Fibroblast of skin of left quadriceps (primary cell): ENCODE measurements at places on chromosomes 11 and 22.

DNA sequence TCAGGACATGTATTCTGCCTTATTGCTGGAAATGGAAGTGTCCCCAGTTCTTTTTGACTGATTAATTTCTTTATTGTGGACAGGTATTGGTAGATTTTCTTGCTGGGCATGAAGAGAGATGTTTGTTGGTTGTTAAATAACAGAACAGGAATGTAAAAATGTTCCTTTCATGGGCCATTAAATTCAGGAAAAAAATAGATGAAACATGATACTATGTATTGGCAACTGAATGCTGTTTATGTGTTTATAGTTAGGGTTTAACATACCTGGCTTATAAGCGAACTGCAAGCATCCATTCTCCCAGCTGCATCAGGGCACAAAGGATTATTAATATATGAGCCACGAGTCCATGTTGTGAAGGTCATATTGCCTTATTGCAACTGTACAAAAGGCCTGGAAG is 368.5 kb downstream of the NELL1 start:
- no peak for DNase-seq

GRCh38 chr11:111777094-111778046 is 11.2 kb upstream of the PPP2R1B start:
- DNase-seq, result no peak

DNA sequence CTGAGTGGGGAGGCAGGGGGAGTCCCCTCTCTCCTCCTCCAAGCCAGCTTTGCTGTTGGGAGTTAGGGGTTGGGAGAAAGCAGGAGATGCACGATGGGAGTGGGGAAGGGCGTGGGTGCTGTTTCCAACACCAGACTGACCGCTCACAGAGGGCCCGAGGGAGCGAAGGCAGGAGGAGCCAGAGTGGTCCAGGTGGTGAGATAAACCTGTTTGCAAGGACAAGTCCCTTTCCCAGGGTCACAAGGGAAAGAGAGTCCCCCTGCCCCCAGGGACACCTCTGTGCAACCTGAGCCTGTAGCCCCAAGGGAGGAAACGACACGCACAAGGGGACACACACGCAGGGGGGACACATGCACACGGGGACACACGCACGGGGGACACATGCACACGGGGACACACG is 42.2 kb downstream of the WNT11 start:
- DNase-seq, result no peak

DNA sequence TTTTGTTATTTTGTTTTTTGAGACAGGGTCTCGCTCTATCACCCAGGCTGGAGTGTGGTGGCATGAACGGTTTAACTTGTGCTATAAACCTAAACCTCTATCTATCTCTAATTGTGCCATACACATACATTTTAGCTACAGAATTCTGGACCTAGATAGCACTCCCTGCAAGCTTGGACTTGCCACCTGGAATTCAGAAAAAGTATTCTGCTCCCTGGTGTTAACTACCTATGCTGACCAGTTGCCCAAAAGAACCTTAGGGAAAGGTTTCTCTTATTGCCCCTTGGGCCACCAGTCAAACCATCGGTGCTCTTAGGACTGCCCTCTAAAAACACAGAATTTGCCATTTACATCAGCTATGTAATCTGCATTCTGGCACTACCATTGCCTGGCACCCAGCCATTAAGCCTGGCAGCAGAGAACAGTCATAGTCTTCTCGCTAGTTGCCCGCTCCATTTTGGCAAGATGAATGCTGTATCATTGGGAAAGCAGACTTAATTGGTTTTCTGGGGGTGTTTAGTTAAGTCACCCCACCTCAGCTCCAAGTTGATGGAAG is 55.3 kb downstream of the ETS1 start:
- DNase-seq, result no peak

DNA sequence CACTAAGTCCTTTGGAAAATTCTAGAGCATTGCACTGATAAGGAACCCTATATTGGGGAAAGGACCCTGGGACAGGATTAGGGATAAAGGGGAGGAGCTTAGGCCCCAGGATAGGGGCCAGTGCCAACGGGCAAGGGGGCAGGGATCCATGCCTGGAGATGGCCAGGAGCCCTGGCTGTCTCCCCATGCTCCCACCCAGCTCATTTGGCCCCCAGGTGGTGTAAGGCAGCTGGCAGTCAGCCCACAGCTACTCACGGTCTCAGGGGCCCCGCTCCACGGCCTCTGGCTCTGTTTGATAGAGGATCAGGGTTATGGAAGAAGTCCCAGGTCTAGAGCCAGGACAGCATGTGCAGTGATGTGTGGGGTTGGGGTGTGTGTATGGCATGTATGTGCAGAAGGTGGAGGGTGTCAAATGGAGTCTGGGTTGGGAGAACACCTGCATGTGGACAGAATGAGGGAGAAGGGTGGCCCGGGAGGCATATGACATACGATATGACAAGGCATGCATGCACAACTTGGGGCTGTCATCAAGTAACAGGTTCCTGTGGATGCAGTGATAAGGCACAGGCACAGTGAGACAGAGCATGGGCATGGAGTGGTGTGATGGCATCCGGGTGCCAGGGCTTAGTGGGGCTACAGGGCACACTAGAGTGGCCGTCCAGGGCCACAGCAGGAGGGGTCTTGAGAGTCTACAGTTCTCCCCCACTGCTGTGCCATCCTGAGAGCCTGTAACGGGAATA is 18.4 kb upstream of the PDE2A start:
- no peak for DNase-seq

DNA sequence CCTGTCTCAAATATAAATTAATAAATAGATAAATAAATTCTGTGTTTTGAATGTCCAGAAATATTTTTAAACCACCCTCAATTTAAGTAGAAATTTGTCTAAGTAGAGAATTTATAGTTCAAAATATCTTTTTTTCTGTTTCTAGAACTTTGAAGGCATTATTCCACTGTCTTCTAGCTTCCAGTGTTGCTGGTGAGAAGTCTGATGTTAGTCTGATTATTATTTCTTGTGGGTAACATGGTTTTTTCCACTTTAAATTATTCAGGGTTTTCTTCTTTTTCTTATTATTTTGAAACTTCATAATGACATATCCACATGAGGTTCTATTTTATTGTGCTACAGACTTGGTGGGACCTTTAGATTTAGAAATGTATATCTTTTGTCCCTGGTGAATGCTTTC is 46.4 kb upstream of the HEPHL1 start:
- DNase-seq, result no peak

- no peak for DNase-seq
Measured at GRCh38 chr11:107721207-107721606, 9.4 kb upstream of the SLN start.

DNA sequence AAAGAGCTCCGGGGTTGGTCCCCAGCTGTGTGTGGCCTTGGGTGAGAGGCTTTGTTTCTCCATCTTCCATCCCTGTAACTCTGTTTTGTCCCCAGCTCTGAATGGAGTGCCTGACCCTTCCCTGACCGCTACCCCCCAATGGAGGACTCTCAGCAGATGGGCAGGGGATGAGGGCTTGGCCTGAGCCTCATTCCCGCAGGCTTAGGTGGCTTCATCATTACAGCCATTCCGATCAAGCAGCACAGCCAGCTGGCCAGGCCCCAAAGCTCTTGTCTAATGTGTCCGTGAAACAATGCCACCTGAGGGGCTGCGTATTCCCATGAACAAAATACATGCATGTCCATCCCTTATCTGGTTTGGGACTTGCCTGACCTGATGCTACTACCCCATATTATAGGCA is 3.9 kb upstream of the CDC42EP2 start:
- DNase-seq, result no peak

DNA sequence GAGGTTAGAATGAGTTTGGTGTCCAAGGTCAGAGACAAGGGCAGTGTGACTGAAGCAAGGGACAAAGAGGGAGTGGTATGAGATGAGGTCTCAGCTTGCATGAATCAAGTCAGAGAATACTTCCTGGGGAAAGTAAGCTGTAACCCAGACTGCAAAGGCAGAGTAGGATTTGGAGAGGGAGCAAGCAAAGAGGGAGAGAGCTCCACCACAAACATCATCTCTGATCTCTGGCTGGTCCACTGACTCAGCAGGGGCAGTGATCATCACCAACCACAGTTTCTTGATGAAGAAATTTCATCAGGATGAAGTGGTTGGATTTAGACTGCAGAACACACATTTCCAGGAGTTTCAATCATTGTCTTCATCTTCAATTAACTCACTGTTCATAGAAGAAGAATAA is 54.9 kb upstream of the HMGXB4 start:
- DNase-seq, result no peak

- no peak for DNase-seq
Measured at GRCh38 chr11:97259434-97259833, 869.6 kb downstream of the JRKL start.

DNA sequence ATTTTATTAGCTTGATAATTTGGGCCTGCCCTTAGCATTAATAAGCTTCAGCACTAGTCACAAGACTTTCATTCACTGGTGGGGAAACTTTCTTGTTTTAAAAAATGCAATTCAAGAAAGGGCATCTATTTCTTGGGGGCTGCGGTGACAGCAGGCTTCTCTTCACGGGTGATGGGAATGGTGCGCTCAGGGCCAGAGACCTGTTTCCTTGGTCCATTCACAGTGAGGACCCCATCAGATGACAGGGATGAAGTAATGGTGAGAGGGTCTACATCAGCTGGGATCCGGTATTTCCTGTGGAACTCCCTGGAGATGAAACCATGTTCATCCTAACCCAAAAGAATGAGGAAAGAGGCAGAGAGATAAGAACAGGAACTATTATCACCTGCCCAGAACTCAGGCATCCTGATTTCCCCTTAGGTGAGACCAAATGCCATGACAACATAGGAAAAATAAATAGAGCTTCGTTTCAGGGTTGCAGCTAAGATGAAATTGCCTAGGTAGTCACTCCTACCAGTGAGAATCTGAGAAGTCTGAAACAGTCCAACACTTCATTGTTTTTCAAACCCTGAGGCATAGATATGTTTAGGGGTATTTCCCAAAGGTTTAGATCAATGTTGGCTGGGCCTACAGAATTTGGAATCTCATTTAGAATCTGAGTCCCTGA is 2.8 kb downstream of the CRYAB start:
- no peak for DNase-seq

- no peak for DNase-seq
Measured at GRCh38 chr22:50047346-50047745, 10.8 kb downstream of the TTLL8 start.

DNA sequence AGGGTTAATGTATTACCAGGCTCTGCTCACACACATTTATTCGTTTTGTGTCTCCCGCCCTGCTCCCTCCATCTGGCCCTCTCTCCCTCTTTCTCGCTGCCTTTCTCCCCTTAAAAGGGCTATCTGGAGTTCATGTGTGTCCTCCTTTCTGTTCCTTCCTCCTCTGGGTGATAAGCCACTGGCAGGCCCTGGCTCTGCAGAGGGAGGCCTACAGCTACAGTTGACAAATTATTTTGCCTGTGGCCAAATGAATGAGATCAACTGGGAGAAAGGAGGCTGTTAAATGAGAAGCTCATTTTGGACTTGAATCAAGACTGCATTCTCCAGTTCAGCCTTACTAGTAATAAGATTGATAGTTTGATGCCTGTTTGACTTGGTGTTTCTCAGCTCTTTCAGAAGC is 17.5 kb upstream of the OPCML start:
- no peak for DNase-seq

DNA sequence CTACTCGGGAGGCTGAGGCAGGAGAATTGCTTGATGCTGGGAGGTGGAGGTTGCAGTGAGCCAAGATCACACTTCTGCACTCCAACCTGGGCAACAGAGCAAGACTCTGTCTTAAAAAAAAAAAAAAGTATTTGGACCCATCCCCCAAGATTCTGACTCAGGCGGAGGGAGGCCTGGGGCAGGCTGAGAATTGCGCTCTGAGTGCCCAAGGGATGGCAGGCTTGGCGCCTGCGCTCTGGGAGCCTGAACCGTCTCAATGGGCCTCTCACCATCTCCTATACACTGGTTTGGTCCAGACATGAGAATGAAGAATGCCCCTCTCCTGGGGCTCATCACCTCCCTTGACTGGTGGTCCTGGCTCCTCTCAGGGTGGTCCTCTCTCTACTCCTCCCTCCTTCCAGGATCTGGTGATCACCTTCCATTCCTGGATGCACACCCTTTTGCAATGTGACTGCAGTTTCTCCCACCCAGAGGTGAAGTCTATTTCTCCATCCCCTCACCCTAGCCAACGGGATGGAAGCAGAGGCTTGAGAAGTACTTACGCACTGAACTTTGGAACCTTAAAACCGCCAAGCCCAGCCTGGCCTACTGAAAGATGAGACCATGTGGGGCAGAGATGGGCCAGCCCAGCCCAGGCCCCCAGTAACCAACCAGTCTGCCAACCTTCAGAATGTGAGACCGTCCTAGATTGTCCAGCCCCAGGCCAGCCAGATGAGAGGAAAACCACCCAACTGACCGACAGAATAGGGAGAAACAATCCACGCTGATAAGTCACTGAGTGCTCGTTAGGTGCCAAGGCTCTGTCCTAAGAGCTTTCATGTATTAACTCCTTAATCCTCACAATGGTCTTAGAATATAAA is 4.9 kb downstream of the POLR3H start:
- no peak for DNase-seq

DNA sequence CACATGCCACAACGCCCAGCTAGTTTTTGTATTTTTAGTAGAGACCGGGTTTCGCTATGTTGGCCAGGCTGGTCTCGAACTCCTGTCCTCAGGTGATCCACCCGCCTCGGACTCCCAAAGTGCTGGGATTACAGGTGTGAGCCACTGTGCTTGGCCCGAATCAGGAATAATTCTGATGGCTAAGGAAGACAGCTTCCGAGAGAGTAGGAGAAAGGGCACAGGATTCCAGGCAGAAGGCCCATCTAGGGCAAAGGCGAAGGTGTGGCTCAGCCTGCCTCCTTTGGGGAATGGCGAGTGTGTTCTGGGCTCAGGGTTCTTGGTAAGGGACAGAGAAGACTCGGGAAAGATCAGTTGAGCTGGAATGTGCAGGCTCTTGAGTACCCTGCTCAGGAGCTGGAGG is 1.6 kb upstream of the SYCE3 start:
- DNase-seq, result no peak

- DNase-seq, result no peak
Measured at GRCh38 chr11:45393826-45394225, 107.7 kb upstream of the SYT13 start.

DNA sequence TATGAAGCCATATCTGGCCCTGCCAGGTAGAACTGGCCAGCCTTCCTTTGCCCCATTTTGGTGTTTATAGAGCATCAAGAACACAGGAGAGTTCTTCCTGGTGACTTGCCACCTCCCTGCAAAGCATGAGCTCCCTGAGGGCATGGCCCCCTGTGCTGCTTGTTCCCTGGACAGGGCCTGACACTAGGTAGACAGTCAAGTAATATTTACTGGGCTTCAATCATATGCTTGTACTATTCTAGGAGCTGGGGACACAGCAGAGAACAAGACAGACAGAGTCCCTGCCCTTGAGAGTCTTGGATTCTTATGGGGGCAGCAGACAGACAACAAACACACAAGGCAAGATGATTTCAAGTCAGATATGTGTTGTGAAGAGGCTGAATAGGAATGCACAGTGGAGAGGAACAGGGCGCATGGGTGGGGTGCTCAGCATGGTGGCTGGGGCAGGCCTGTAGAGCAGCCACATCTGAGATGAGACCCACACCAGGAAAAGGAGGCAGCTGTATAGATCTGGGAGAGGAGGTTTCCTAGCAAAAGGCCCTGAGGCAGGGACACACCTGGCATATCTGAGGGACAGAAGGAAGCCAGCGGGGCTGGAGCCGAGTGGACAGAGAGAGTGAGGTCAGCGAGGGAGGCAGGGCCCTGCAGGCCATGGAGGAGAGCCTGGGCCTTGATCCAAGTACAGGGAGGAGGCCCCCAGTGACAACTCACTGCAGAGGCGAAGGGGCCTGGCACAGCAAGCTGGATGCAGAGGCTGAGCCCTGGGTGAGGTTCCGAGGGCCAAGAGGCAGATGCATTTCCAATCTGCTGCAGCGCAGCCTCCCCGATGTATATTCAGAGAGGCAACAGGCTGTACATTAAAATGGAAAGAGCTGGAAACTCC is 10.2 kb upstream of the CBX6 start:
- DNase-seq, result no peak

- no peak for DNase-seq
Measured at GRCh38 chr11:126355926-126356897, 726 bp downstream of the ST3GAL4 start.
